ENCODE measurements at places on chromosomes 5 and 9. TPM values are rescaled to one million over a fixed set of nuclear protein-coding genes. Genes with fewer than 3 reads are reported as not detected.

Gene BTNL8
- total RNA-seq, result not detected

Gene TRIM7
- total RNA-seq, result 1.9 TPM

Gene MTAP
- 108 TPM for total RNA-seq

Gene NR3C1
- total RNA-seq, result 56.6 TPM

Gene TNFSF15
- 0.29 TPM for total RNA-seq

Gene TAF1L
- not detected for total RNA-seq

Gene PCDHGA2
- total RNA-seq, result not detected

Gene RNF38
- 40.4 TPM for total RNA-seq
